ENCODE measurements at places on chromosomes 5 and 9.
A peak's percentile ranks its signal among the peaks of the same experiment; 100 is the strongest.

DNA sequence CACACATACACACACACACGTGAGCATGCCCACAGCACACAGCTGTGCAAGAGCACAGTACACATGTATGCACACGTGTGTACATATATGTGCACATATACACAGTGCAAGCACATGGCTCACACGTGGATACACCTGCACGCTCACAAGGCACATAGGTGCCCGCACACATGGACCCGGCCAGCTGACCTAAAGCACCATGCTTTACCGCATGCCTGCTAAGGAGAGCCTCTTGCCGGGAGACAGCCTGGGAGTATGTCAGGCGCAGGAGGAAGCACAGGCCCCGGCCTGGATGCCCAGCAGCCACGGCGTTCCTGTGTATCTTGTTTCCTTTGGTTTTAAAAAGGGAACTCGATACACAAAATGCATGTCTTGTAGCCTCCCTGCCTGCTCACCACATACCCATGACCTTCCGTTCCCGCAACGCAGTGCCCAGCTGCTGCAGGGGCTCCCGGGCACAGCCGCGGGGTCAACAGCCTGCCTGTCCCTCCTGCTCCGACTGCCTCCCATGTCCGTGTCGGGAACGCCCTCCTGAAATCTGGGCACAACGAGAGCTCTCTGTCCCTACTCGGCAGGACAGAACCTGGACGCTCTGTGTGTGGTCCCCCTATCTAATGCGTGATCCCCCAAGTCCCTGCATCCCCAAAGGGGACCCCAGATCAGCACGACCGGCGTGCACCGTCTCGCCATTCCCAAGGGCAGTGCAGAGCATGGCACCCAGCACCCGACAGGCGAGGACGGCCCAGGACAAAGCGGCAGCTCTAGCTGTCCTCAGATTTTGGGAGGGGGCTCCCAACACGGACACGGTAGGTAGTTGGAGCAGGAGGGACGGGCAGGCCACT, 3.6 kb downstream of the SLC12A7 start:
- DNase-seq: no peak

DNA sequence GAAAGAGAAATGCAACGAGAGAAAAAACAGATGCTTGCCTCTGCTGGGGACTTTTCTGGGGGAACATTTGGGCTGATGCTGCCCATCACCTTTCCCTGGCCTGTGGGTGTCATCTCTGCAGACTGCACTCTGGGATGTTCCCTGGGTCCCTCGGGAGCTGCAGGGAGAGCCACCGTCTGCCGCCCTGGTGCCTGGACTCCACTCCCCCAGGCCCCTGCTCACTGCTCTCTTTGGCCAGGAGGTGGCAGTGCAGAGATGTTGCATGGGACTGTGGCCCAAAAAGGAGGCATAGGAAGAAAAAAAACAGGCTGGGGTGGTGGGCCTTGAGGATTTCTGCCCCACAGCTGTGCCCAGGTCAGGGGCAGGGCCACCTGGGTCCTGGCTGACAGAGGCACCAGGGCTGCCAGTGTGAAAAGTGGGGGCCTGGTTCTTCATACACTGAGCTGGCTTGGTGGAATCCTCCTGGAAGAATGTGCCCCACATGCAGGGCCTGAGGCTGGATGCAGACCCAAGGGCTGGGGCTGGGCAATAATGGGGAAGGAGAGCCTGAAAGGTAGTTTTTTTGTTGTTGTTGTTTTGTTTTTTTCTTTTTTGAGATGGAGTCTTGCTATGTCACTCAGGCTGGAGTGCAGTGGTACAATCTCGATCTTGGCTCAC, 353.6 kb downstream of the SLIT3 start:
- peak; percentile 16 for DNase-seq

DNA sequence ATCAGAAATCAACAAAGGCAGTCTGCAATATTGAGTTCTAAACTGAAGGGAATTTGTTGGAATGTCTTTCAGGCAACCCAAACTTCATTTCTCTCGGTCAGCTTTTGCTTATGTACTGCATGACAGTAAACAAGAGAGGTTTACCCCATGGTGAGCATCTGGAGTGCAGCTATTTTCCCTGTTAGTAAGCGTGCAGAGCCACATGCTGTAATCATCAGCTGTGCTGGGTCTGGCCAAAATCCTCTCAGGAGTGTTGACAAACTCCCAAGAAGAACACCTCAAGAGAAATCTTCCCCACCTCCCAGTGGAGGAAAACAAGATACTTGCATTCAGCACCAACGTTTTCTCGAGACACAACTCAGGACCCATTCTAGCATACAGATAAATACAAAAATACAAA, 83.6 kb upstream of the ADAMTSL1 start:
- no peak for DNase-seq

- DNase-seq: no peak
These were observed 109.6 kb downstream of the ATP10B start for GRCh38 chr5:160742446-160742845.

DNA sequence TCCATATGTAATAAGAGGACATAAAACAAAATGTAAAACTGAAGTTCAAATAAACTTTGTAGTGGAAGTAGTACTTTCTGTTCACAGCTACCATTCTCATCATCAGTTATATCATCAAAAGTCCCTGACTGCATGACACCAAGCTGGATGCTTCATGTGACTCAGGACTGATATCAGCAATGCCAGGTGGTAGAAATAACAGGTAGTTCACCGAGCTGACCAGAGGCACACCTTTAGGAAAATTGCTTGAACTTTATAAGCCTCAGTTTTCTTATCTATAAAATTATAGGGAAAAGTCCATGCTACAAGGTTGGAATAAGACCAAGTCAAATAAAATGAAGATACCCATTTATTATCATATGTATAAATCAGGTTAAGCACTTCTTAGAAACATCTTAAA, 124.9 kb upstream of the PTGER4 start:
- no peak for DNase-seq

DNA sequence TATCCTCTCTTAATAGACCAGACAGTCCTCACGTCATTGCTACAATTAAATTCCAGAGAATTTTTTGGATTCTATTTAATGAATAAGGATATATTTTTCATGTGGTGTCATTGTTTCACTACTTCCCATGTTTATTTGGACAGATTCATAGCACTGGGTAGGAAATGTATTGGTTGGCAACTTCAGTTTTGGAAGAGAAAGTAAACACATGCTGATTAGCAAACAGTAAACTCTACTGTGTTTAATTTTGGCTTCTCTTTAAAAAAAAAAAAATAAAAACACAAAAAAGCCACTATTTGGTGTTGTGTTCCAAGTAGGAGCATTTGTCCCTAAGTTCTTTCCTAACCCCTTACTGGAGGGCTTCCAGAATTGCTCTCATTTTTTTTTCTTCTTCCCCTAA, 77.3 kb downstream of the NFIB start:
- no peak for DNase-seq

- no peak for DNase-seq
These were observed 108.7 kb downstream of the RXRA start for GRCh38 chr9:134434894-134435506.

DNA sequence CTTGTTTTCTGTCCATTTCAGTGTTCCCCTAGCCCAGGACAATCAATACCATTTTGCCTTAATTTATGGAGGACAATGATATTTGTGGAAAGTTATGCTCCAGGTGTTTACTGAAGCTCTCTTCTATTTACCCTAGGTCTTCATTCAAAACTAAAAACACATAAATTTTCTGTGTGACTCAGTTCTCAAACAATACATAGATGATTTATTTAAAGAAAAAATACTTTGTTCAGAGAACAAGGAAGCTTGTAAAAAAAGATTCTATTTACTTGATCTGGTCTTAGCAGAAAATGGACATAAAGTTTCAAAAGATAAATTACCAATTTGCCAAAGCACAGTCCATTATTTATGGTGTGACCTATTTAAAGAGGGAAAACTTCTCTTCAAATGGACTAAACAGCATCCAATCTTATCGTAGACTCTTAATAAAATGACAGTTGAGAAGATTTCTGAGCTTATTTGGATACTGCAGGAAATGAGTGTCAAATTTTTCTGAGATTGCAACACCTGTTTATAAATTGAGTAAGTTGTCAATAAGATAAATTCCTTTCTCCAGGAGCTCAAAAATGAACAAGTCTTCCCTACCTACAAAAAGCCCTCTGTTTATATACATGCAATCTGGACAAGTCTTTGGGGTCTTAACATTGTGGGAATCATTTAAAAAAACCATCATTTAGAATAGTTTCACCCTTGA, 627.2 kb downstream of the PSAT1 start:
- DNase-seq: no peak

DNA sequence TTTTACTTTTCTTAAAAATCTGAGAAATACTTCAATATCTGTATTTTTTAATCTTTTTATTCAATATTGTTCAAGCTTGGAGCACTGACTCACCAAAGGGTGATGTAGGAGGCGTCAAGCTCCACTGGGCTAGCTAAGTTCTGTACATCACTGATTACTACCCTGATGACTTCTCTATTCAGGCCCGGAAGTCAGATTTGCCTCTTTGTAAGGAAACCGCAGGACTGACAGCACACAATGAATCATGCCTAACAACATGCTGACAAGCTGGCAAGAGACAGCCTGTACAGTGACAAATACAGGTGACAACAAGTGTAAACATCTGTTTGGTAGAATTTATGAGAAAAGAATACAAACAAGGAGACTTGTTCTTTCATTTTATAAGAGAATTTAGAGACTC, 627.9 kb upstream of the RORB start:
- no peak for DNase-seq

DNA sequence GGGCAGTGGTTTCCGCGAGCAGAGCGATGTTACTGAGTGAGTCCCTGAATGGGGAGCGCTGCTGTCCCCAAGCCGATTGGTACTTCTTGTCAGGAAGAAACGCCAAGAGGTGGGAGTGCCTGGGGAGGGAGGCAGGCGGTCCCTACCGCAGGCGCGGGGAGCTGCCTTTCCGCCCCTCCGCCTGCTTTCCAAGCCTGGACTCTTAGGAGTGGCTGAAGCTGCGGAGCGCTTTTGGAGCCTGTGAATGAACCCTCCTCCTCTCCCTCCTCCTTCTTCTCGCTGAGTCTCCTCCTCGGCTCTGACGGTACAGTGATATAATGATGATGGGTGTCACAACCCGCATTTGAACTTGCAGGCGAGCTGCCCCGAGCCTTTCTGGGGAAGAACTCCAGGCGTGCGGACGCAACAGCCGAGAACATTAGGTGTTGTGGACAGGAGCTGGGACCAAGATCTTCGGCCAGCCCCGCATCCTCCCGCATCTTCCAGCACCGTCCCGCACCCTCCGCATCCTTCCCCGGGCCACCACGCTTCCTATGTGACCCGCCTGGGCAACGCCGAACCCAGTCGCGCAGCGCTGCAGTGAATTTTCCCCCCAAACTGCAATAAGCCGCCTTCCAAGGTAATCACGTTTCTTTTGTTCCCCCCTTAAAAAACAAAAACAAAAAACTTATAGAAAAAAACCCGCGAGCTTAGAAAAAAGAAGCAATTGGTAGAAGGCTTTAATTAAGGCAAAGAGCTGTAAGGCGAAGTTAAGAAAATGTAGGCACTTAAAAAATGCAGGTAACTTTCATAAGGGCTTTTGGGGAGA, at the start of gene VCAN:
TSS of gene VCAN (plus strand) at position 340 of the 808 bp plus-strand sequence. CDS start 11,775 bp downstream, outside the sequence.
- no peak for DNase-seq

DNA sequence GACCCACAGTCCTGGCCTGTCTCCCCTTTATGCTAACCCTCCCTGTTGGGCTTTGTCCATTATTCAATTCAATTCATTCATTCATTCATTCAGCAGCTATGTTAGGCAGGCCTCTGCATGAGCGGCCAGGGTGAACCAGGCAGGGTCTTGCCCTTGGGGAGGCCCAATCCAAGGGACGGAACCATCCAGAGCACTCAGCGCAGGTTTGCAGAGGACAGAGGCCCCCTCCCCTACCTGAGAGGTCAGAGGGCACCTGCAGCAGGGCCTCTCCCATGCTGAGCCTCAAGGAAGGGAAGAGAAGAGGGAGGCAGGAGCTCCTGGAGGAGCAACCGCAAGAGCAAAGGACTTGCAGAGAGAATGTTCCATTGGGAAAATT, 61.4 kb downstream of the C9orf50 start:
- DNase-seq: no peak

DNA sequence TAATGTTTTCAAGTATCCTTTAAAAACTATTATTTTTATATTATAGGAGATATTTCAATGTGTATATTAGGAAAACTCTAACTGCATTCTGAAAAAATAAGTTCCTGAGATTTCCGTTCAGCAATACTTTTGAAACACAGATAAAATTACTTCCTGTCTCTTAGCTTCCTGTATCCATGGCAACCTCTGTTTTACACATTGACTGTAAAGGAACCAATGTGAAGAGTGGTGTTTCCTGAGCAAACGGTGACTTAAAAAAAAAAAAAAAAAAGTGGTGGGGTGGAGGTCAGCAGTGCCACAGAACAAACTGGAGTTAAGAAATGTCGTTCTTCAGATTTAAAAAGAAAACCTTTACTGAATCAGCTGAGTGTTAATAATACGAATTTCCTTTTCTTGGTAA, at the start of gene LRRC70:
TSS of gene LRRC70 (plus strand) at position 280 of the 400 bp plus-strand sequence. CDS start 620 bp downstream, outside the sequence.
- DNase-seq: no peak

GRCh38 chr5:78518365-78519197, 130.0 kb downstream of the LHFPL2 start:
- DNase-seq: no peak

DNA sequence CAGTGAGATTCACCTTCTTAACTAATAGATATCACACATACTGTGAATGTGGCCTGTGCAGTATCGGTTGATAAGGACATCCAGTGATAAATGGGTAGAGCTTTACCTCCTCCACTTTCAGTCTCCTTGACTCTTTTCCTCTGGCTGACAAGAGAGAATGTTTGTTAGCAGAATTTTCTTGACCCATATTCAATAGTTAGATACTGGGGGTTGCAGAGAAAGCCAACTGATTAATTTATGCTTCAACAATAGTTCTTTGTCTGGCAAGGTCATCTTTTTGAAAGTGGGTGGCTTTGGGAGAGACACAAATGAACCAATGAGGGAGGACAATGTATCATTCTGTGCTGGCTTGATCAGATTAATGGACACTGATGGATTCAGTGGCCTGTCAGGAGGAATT, 30.3 kb downstream of the TTC23L start:
- no peak for DNase-seq

- DNase-seq: no peak
These were observed 110.9 kb upstream of the TARS1 start for GRCh38 chr5:33329891-33330290.

- no peak for DNase-seq
These were observed 2.0 kb downstream of the NIPBL start for GRCh38 chr5:36878392-36879082.

- DNase-seq: no peak
These were observed 231.9 kb downstream of the ATPSCKMT start for GRCh38 chr5:10017786-10018185.

DNA sequence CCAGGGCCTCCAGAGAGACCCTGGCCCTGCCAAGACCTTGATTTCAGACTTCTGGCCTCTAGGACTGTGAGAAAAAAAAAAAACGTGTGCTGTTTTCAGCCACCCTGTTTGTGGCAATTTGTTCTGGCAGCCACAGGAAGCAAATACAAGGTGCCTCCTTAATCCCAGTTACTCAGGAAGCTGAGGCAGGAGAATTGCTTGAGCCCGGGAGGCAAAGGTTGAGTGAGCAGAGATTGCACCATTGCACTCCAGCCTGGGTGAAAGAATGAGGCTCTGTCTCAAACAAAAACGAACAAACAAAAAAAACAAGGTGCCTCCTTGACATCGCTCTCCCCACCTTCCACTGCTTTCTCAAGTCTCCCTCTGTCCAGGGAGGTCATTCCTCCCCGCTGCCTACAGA, 98.0 kb downstream of the GABBR2 start:
- DNase-seq: no peak
